ENCODE measurements at places on chromosomes 7 and 10.

DNA sequence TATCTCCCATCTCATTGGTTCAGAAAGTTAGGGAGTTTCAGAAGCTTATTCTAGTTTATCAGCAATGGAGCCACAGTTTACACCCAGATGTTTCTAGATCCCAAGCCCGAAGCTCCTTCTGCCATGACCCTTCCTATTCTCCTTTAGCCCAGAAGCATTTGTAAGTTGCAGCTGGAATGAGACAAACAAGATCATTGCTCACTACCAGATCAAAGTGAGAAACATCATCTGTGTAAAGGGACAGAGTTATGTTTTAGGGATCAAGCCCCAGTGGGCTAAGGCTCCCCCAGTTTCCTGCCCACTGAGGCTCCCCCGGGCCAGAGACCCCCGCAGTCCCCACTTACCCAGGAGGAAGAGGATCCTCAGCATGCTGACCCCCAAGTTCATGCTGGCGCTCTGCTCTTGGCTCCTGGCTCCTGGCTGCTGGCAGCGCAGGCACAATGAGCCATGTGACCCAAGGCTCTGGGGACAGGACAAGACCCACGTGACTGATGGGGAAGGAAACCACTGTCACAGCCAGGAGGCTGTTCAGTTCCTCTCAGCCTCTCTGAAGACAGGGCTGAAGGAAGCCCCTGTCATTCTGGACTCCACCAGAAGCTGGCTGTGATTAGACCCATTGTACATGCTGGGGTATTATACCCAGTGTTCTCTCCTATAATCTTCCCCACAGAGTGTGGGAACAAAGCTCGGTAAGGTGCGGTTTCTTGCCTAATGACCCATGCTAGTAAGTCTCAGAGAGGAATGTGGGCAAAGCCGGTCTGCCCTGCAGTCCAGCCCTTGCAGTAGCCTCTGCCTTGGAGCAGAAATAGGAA is at the start of gene TMEM273:
TSS of gene TMEM273 (minus strand) at position 442 of the 812 bp plus-strand sequence. CDS start at position 387, 55 bp downstream.
- DNase-seq = peak; percentile 59

- DNase-seq = no peak
Measured at GRCh38 chr10:876438-876837, 55.1 kb downstream of the LARP4B start.

DNA sequence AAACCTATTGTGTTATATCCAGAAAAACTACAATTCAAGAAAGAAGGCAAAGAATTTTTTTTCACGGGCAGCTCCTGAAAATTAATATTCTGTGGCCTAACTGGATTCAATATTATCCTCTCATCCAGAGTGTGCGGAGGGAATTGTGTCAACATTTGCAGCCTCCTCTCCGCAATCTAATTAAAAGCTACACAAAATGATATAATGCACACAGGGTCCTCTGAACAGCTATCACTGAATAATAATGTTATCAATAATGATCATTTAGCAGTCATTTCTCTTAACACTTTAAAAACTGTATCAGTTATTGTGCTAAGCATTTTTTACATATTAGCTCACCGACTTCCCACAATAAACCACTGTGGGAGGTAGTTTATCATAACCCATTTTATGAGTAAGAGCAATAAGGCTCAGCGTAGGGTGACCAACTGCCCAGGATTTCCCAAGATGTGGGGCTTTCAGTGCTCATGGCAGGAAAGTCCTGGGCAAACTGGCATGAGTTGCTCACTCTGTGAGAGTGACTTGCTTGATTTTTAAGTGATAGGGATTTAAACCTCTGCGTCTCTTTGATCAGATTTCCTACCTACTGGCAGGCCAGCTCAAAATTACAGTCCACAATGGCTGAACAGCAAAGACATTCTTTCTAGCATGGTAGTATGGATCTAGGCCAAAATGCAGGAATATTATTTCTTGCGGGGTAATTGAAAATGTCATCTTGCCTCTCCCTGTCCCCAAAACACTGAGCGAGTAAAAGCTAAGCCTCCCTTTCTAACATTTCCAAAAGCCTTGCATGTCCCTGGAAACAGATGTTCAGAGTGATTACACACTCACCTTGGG is 65.7 kb downstream of the AOAH start:
- no peak for DNase-seq

- no peak for DNase-seq
Measured at GRCh38 chr7:85714043-85714578, 527.3 kb upstream of the SEMA3D start.

GRCh38 chr10:61215246-61215645 is 237.9 kb downstream of the TMEM26 start:
- no peak for DNase-seq

DNA sequence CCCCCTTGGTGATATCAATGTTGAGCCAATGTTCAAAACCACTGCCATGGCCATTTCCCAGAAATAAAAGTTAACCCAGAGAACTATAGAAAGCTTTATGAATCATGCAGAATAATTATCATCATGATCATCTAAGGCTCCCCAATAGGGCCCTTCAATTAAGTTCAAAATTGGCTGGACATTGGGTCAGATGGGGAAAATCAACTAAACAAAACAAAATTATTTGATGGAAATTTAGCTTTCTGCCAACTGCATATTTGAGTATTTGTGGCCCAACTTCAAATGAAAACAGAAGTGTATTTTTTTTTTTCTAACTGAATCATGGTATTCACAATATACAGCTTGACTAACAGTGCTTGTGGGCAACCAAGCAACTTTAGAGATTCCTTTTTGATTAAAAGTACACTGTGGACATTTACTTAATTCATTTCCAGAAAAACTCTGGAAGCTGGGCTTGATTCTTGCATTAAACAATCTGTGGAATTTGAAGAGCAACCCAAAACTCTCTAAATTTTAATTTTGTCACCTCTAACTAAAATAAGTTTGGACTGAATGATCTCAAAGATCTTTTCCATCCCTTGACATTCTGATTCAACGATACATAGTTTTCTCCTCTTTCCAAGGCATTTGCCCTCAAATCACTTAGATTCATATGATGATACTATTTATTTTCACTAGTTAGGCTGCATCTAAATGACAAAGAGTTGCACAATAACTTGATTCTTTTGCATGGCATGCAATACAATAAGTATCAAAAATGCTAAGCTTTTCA is 203.2 kb downstream of the AHR start:
- no peak for DNase-seq

DNA sequence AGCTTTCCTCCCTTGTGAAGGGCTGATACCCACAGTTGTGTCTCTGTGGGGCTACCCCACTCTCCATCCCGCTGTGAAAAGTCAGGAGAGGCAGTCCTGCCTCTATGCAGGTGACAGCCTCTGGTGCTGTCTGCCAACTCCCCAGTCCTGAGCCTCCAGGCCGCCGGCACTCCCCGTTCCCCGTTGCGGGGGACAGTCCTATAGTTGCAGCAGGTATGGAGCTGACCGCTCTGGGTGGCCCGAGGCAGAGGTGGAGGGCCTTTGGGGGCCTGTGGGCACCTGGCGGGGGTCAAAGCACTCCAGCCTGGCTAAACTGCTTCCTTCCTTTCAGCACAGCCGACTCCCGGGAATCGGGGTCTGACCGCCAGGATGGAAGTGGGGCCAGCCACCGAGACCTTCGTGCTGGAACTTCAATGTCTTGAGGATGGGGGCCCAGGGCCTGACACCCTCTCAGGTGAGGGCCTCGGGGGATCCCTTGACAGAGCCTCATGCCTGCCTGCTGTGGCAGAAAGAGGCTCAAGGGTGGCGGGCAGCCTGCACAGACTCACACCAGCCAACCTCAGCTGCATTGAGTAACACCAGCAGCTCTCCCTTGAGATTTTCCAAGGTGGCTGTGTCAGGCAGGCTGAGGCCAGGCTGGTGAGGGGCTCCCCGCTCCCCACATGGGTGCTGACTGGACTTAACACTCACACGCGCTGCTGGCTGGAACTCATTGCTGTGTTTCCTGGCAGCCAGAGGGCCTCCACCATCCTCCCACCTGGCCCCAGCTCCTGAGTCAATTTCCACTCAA is 1.6 kb downstream of the ZNF853 start:
- DNase-seq = no peak
